ENCODE measurements at places on chromosomes 11 and 22. TPM values are rescaled to one million over a fixed set of nuclear protein-coding genes. Genes with fewer than 3 reads are reported as not detected.

The CSF2RB gene
- 0.92 TPM for total RNA-seq

The SLC22A25 gene
- 0.23 TPM for total RNA-seq

The PATE2 gene
- 2.1 TPM for total RNA-seq

The HBE1 gene
- total RNA-seq = 13.8 TPM

The UBASH3B gene
- total RNA-seq = 27.9 TPM

The XRRA1 gene
- 12.7 TPM for total RNA-seq

The ANO5 gene
- total RNA-seq = 35.5 TPM

The TRIM5 gene
- 7.6 TPM for total RNA-seq

The AP2A2 gene
- 67.4 TPM for total RNA-seq

The MFRP gene
- 0.23 TPM for total RNA-seq

The SHISAL1 gene
- 43.8 TPM for total RNA-seq

The STARD10 gene
- 27.5 TPM for total RNA-seq

The FAM180B gene
- not detected for total RNA-seq

The OR10A2 gene
- total RNA-seq = not detected

The NCAPH2 gene
- total RNA-seq = 44.5 TPM

The OR51A4 gene
- not detected for total RNA-seq

The NEFH gene
- total RNA-seq = 4.4 TPM

The SLC6A5 gene
- total RNA-seq = 0.23 TPM

The CYP2D6 gene
- total RNA-seq = 4.2 TPM

The NXPE1 gene
- total RNA-seq = not detected

The TMEM151A gene
- 23.5 TPM for total RNA-seq

The CNIH2 gene
- 94.8 TPM for total RNA-seq

The MMP3 gene
- total RNA-seq = not detected

The RIC3 gene
- total RNA-seq = 72.9 TPM

The CARD18 gene
- total RNA-seq = not detected

The ROM1 gene
- total RNA-seq = 2.8 TPM

The RIN1 gene
- 1.4 TPM for total RNA-seq

The OLFML1 gene
- 1.2 TPM for total RNA-seq

The WDR74 gene
- 27.0 TPM for total RNA-seq

The PVALB gene
- 1.2 TPM for total RNA-seq

The BCO2 gene
- total RNA-seq = 21.0 TPM

The CHRM1 gene
- total RNA-seq = 6.5 TPM

The MS4A6E gene
- total RNA-seq = not detected

The STK33 gene
- 22.6 TPM for total RNA-seq

The DERL3 gene
- 1.6 TPM for total RNA-seq

The PRRG4 gene
- total RNA-seq = 0.46 TPM

The PPP2R1B gene
- 16.1 TPM for total RNA-seq

The ASCL2 gene
- total RNA-seq = 0.69 TPM

The APOA5 gene
- total RNA-seq = not detected

The MS4A5 gene
- not detected for total RNA-seq

The DNAJB13 gene
- total RNA-seq = 0.23 TPM

The TCF20 gene
- total RNA-seq = 64.4 TPM

The SCUBE1 gene
- total RNA-seq = 3.9 TPM

The P4HA3 gene
- 0.46 TPM for total RNA-seq

The TPBGL gene
- total RNA-seq = 0.46 TPM
